EH (cell line): ENCODE measurements at places on chromosomes 12 and 14.

GRCh38 chr12:2409656-2410265 lies 357.0 kb downstream of the CACNA1C start:
- no peak for DNase-seq

DNA sequence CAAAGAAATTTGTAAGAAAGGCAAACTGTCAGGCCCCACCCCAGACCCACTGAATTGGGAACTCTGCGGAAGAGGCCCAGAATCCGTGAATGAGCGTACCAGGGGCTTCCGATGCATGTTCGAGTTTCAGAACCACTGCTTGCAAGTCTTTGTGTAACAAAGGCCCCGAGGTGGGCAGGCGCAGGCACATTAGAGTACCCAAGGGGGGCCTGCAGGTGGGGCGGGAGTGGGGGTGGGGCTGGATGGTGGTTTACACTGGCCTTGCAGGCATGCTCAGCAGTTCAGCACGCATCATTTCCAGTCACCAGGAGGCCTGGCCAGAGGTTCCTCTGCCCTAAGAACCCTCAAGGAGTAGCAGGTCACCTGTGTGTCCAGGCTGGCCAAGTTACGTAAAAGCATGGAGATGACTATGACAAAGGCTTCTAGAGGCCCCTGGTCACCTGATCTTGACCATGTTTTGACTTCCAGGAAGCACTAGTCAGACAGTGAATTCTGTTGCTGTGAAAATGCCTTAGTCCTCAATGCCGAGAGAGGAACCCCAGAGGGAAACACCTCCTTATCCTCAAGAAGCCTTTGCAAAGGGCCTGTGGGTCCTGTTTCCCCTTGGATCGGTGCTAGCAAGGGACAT lies 33.2 kb upstream of the IRF2BPL start:
- DNase-seq, result no peak

- DNase-seq, result no peak
These were observed 58.0 kb downstream of the FAR2 start for GRCh38 chr12:29207120-29207519.

GRCh38 chr12:69254046-69254445 lies 14.7 kb downstream of the CPSF6 start:
- peak; percentile 55 for DNase-seq

DNA sequence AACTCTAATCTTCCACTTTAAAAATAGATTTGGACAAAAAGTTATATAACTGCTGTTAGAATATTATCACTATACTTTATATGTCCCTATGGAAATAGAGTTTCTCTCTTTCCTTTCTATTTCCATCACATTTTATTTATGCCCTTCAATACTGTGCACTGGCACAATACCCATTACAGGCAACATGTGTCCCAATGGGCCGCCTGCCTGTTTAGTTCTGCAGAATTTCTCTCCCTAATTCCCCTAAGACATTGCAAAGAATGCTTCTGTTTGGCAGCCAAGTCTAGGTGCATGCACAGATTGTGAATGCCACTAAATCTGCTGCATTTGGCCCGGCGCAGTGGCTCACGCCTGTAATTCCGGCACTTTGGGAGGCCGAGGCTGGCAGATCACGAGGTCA lies 520.4 kb upstream of the FLRT2 start:
- DNase-seq, result no peak

- no peak for DNase-seq
These were observed 20.0 kb upstream of the SLC15A5 start for GRCh38 chr12:16297521-16297920.

DNA sequence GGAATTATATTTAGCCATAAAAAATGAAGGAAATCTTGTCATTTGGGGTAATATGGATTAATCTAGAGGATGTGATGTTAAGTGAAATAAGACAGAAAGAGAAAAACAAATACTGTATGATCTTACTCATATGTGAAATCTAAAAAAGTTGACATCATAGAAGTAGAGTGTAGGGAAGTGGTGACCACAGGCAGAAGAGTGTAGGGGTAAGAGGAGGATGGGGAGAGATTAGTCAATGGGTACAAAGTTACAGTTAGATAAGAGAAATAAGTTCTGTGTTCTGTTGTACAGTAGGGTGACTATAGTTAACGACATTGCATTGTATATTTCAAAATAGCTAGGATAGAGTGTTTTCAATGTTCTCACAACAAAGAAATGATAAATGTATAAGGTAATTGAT lies 87.0 kb downstream of the TSHR start:
- no peak for DNase-seq

DNA sequence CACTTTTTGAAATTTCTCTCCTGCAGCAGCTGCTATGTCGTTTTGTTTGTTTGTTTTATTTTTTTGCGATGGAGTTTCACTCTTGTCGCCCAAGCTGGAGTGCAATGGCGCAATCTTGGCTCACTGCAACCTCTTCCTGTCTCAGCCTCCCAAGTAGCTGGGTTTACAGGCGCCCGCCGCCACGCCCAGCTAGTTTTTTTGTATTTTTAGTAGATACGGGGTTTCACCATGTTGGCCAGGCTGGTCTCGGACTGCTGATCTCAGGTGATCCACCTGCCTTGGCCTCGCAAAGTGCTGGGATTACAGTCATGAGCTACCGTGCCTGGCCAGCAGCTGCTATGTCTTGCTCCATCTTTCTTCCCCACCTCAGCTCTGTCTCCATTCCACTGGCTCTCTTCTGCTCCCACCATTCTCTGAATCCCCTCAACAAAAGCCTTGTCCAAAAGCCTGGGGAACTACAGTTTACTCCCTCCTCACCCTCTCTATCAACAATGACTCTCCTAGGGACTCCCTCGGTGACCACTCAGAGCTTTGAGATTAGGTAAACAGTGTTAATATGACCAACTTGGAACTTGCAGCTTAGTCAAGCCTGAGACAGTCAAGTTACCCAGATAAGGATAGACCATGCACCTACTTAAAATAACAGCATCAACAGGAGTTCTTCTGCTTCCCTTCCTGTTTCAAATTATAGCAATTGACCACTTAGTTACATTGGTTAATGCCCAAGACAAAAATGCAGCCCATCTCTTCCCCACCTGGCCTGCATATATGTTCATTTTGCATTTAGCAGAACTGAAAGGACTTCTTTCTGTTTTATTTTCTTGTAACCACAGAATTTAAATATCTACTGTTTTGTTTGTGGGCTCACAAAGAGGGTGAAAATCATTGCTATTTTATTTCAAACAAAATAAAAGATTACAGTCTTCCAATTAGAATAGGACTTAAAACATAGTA lies 189.0 kb upstream of the AMIGO2 start:
- DNase-seq, result peak; percentile 21

- DNase-seq, result no peak
These were observed 82.8 kb upstream of the SINHCAF start for GRCh38 chr12:31408763-31409162.

- DNase-seq, result no peak
These were observed 50.3 kb downstream of the SYT1 start for GRCh38 chr12:78914859-78915331.
